ENCODE measurements at places on chromosomes 2 and 18. TPM values are rescaled to one million over a fixed set of nuclear protein-coding genes. Genes with fewer than 3 reads are reported as not detected.

Gene ZNF385B
- 16.8 TPM for polyA plus RNA-seq

Gene EML6
- polyA plus RNA-seq: 20.4 TPM

Gene ADAM17
- polyA plus RNA-seq: 56.6 TPM

GRCh38 chr2:94622113-94622618 lies 249.1 kb upstream of the TEKT4 start:
- DNase-seq: no peak

DNA sequence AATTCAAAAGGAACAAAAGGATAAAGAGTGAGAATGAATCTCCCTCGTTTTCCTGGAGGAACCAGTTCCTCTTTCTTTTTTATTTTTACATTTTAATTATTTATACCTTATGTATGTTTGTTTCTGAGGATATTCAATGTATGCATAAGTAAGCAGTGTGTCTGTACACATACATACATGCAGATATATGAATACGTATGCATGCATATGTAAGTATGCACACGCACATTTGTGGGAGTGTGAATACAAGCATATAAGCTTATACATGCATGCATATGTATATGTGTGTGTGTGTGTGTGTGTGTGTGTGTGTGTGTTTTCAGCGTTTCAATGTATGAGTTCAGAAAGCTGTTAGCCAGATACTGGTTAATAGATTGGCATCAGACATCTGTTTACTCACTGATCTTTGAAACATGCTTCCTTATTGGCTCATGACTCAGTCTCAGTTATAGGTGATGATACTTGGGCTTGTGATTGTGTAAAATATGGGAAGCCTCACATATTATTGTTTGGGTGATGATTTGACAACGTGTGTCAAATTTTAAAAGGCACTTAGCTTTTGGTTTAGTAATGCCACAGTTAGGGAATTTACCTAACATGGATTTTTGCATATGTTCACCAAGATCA lies 279.7 kb upstream of the TRIB2 start:
- no peak for DNase-seq

DNA sequence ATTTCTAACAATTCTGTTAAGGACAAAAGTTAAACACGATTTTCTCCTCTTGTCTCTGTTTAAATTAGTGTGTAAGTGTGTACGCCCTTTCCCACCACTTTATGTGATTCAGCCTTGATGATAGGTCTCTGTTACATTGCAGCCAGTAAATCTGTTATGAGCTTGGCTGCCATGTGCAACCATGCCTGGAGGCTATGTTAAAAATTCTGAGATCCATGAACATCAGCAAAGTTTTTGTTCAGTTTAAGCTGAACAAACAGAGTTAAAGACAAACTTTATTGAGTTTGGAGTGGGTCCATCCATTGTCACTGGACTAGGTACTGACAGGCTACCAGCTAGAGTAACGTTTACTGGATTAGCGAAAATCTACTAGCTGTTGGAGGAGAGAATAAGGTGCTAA lies 110.4 kb downstream of the NCKAP5 start:
- DNase-seq: no peak

DNA sequence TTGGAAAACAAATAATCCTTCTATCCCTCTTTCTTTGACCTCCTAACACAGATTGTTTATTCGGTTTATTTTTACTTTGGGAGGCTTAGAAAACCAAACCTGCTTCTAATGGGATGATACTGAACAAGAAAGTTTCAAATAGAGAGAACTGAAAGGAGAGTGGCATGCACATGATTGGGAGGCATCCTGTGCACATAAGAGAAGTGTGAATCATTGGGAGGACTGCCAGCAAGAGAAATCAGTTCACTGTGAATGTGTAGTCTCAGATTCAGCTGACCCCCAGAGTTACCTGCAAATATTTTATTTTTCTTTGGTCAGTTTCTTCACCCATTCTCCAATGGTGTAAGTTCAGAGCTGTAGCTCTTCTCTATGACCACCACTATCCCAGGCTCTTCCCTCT lies 1363.2 kb upstream of the ACVR2A start:
- no peak for DNase-seq

DNA sequence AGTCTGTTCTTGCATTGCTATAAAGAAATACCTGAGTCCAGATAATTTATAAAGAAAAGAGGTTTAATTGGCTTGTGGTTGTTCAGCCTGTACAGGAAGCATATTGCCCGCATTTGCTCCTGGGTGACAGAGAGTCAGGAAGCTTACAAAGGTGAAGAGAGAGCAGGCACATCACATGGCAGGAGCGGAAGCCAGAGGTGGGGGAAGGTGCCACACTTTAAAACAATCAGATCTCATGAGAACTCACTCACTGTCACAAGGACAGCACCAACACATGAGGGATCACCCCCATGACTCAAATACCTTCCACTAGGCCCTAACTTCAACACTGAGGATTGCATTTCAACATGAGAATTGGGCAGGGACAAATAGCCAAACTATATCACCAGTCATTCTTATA lies 124.8 kb upstream of the COL5A2 start:
- no peak for DNase-seq

DNA sequence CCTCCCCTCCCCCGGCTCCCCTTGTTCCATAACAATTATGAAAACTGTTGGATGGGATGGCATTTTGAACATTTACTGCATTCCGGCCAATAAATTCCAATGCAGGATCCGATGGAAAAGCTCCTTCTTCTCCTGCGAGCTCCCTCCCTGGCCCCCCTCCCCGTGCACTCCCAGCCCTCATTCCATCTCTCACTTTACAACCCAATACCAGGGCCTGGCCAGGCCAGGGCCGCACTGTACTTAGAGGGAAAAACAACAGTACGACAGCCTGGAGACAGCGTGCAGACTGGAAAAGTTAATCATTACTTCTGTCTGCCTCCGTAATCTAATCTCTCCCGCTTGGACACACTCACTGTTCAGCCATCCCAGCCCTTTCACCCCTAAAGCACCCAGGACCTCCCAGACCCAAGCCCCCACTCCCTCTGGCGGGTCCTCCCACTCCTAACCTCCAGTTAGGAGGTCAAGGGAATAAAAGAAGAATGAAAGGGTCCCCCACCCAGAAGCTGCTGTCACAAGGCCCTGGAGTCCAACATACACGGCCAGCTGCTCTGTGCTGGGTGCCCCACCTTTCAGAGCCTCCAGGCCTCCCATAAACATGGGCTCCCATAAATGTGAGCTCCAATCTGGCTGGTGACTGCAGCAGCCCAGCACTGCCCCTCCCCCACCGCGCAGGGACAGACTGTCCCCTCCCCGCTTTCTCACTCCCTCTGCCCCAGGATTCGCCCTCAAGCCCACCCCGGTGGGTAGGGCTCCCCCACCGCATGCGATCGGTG lies 20.6 kb downstream of the SMAD7 start:
- peak; percentile 91 for DNase-seq

GRCh38 chr2:84849271-84849952 lies 31.5 kb downstream of the TRABD2A start:
- no peak for DNase-seq

Data from left kidney (tissue), 8 donors.